ENCODE measurements at places on chromosomes 13 and 19. TPM values are rescaled to one million over a fixed set of nuclear protein-coding genes. Genes with fewer than 3 reads are reported as not detected.

DNA sequence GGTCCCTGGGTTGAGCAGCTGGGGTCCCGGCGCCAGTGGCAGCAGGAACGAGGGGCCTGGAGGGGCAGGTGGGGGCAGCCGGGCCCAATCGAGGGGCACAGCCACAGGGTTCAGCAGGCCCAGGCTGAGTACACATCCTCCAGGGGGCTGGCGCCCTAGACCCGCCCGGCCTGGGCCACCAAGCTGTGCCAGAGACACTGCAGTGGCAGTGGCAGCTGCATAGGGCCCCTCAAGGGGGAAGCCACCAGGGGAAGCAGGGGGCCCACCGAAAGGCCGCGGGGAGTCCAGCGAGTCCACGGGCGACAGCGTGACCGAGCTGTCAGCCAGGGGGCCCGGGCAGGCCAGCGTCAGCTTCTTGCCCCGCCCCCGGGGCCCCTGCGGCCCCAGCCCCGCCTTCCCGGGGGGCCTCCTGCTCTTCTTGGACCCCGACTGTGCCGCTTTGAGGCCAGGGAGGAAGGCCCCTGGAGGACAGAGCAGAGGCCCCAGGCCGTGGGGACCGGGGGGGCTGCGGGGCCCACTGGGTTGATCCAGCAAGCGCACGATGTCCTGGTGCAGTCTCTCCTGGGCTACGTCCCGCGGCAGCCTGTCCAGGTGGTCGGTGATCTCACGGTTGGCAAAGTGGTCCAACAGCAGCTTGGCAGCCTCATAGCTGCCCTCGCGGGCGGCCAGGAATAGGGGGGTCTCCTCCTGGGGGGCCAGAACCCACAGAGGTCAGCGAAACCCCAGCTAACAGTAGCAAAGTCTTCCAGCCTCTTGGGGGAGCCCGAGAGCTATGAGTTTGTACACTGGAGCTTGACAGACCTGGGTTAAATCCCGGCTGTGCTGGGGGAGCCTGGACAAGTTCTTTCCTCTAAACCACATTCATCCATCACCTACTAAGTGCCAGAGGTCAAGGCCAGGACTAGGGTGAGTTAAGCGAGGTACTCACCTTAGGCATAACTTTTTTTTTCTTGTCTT lies 39.5 kb downstream of the NOTCH3 start:
- no peaks in the 10 kb centered on the region for H3K4me1 ChIP-seq
- H3K27me3 ChIP-seq = no peaks in the 10 kb centered on the region
- no peak overlapping the region for H3K4me3 ChIP-seq
- DNase-seq = no peak

- DNase-seq = no peak
- peaks cover 27% of the 10 kb centered on the region for H3K36me3 ChIP-seq
- H3K4me1 ChIP-seq = no peaks in the 10 kb centered on the region
- no peak overlapping the region for H3K4me3 ChIP-seq
- H3K27ac ChIP-seq = no peak overlapping the region
Observed at GRCh38 chr13:114268344-114269280, 12.8 kb upstream of the UPF3A start.

GRCh38 chr19:42287017-42287826 lies 14.7 kb upstream of the PRR19 start:
- no peaks in the 10 kb centered on the region for H3K27me3 ChIP-seq
- no peak overlapping the region for H3K27ac ChIP-seq
- H3K36me3 ChIP-seq = peaks cover 14% of the 10 kb centered on the region

DNA sequence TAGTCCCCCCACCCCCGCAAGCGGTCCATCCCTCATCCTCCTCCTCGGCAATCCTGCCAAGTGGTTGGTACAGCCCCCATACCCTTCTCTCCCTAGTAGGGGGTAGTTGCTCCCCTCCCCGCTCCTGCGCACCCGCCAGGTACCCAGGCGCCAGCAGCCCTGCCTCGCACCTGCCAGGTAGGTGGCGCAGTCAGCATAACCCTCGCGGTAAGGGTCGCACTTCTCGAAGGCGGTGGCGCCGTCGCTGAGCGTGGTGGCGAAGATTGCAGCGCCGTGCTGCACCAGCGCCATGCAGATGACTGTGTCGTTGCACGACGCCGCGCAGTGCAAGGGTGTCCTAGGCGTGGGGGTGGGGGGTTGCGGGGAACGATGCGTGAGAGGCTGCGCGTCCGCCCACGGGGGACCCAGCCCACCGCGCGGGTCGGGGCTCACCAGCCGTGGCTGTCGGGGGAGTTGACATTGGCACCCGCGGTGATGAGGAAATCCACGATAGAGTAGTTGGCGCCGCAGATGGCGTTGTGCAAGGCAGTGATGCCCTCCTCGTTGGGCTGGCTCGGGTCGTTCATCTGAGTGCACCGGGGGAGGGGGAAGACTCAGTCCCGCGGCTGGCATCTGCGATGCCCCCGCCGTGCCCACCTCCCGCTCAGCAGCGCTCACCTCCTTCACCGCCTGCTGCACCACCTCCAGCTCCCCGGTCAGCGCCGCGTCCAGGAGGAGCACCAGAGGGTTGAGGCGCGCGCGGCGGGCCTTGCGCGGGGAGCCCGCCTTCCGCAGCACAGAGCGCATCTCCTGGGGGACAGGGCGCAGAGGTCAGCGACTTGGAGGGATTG lies 15.2 kb upstream of the ERCC2 start:
- no peaks in the 10 kb centered on the region for H3K36me3 ChIP-seq
- no peaks in the 10 kb centered on the region for H3K4me1 ChIP-seq
- H3K27me3 ChIP-seq = peaks cover 14% of the 10 kb centered on the region
- H3K27ac ChIP-seq = no peak overlapping the region
- no peak for DNase-seq

GRCh38 chr13:65302691-65303090 lies 1927.4 kb downstream of the PCDH9 start:
- no peaks in the 10 kb centered on the region for H3K27me3 ChIP-seq
- H3K36me3 ChIP-seq = no peaks in the 10 kb centered on the region
- no peak overlapping the region for H3K4me3 ChIP-seq

PRSS57 gene
- not detected for total RNA-seq

FLT1 gene
- 4.7 TPM for total RNA-seq

GRCh38 chr13:110310541-110311442 lies 3.7 kb downstream of the COL4A2 start:
- no peaks in the 10 kb centered on the region for H3K36me3 ChIP-seq
- H3K27me3 ChIP-seq = peaks cover 27% of the 10 kb centered on the region
- H3K27ac ChIP-seq = peak overlapping the region; percentile 84
- H3K4me1 ChIP-seq = no peaks in the 10 kb centered on the region
- no peak for DNase-seq
- H3K4me3 ChIP-seq = peak overlapping the region; percentile 15

- no peak overlapping the region for H3K4me3 ChIP-seq
- no peak for DNase-seq
- H3K36me3 ChIP-seq = no peaks in the 10 kb centered on the region
- no peaks in the 10 kb centered on the region for H3K27me3 ChIP-seq
Observed at GRCh38 chr19:19068659-19069654, 5.2 kb downstream of the SLC25A42 start.

- H3K36me3 ChIP-seq = no peaks in the 10 kb centered on the region
- H3K4me1 ChIP-seq = no peaks in the 10 kb centered on the region
- DNase-seq = peak; percentile 55
- no peak overlapping the region for H3K4me3 ChIP-seq
Observed at GRCh38 chr19:4730740-4731171, 7.1 kb upstream of the DPP9 start.

COG3 gene
- 39.0 TPM for total RNA-seq

All from colonic mucosa (tissue), 4 donors.